Thymus (tissue), 14 donors: ENCODE measurements at places on chromosomes 5 and 9. TPM values are rescaled to one million over a fixed set of nuclear protein-coding genes. Genes with fewer than 3 reads are reported as not detected.

- no peaks in the 10 kb centered on the region for H3K4me1 ChIP-seq
- H3K27me3 ChIP-seq, result no peaks in the 10 kb centered on the region
- no peak overlapping the region for H3K4me3 ChIP-seq
- DNase-seq, result no peak
Observed at GRCh38 chr5:123209502-123210027, 120.5 kb downstream of the PRDM6 start.

GRCh38 chr5:139664086-139664693 lies 16.0 kb downstream of the CXXC5 start:
- peak overlapping the region; percentile 56 for H3K27ac ChIP-seq
- H3K4me3 ChIP-seq, result no peak overlapping the region
- no peaks in the 10 kb centered on the region for H3K27me3 ChIP-seq
- peaks cover 99% of the 10 kb centered on the region for H3K4me1 ChIP-seq
- peaks cover 35% of the 10 kb centered on the region for H3K36me3 ChIP-seq

DNA sequence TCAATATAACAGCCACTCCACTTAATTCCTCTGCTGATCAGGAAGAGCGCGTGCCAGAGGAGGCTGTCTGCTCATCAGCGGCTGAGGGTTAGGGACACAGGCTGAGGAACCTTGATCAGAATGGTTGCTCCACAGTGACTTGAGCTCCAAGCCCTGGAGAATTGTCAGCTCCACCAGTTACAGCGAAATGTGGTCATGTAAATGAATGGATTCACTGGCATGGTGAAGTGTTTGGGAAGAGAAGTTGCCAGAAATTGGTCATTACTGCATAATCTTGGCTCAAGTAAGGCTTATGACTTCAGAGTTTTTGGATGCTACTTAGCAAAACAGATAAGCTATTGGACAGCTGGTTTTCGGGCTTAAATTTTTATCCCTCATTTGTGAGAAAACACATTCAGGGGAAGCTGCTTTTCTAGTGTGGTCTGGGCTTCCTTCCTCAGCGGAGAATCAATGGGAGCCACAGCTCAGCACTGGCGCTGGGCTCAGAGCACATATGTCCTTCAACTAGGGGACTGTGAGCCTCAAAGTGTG lies 65.0 kb downstream of the PRRT1B start:
- no peak overlapping the region for H3K4me3 ChIP-seq
- H3K27ac ChIP-seq, result no peak overlapping the region
- H3K27me3 ChIP-seq, result no peaks in the 10 kb centered on the region
- no peaks in the 10 kb centered on the region for H3K4me1 ChIP-seq

DNA sequence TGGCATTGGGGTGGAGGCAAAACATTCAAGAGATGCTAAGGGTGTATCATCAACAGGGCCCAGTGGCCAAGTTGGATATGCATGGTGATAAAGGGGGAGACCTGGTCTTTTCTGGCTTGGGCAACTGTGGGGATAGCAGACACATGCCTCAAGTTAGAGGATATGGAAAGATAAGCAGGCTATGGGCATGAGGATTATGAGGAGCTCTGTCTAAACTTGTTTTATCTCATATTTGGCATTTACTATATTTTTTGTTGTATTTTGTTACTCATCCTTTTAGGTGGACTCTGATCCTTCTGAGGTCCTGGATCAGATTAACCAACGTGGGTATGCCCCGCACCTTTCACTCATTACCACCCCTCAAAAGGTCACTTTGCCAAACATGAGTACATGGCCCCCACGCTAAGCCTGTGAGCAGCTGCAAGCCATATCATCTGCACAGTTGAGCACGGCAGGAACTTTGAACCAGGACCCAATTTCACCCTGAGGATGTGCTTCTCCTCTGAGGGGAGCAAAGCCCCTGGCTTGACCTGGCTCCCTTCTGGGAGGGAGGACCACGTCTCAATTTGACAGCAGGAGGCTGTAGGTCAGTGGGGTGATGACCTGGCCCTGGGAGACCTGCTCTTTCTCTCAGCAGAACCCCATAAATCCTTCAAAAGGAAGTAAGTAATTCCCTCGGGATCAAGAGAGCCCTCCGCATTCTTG lies 71.1 kb upstream of the CD180 start:
- no peaks in the 10 kb centered on the region for H3K27me3 ChIP-seq
- H3K27ac ChIP-seq, result peak overlapping the region; percentile 90
- DNase-seq, result no peak
- H3K4me1 ChIP-seq, result peaks cover 10% of the 10 kb centered on the region

DNA sequence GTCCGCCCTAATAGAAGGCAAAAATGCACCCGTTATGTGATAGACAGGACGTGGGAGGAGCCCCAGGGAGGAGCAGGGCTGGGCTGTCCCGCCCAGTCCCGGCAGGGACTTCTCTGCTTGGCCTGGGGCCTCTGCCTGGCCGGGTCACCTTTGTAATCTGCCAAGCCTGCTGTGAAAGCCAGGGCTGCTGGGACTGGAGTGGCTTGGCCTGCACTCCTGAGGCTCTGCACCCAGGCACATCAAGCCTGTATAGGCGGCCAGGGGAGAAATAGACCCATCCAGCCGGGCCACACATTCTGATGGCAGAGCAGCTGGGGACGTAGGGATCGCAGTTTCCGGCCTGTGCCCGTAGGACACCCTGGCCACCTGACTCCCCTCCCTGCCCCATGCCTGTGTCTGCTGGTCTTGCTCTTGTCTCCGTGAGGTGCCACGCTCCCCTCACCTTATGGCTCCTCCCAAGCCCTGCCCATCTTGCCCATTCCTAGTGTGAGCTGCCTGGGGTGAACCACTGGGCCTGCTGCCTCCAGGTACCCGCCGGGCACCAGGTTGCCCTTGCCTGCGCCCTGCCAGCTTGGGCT lies 28.1 kb downstream of the DYNC2I2 start:
- DNase-seq, result no peak
- no peaks in the 10 kb centered on the region for H3K27me3 ChIP-seq
- H3K27ac ChIP-seq, result no peak overlapping the region
- H3K36me3 ChIP-seq, result peaks cover 94% of the 10 kb centered on the region

- no peak overlapping the region for H3K4me3 ChIP-seq
- H3K4me1 ChIP-seq, result no peaks in the 10 kb centered on the region
- H3K36me3 ChIP-seq, result no peaks in the 10 kb centered on the region
- DNase-seq, result no peak
- H3K27ac ChIP-seq, result no peak overlapping the region
- H3K27me3 ChIP-seq, result no peaks in the 10 kb centered on the region
Observed at GRCh38 chr9:127159949-127160610, 37.6 kb upstream of the ANGPTL2 start.

- DNase-seq, result no peak
- no peak overlapping the region for H3K27ac ChIP-seq
Observed at GRCh38 chr5:159759791-159760290, 156.4 kb upstream of the ADRA1B start.

- H3K4me3 ChIP-seq, result no peak overlapping the region
- peaks cover 45% of the 10 kb centered on the region for H3K4me1 ChIP-seq
- no peak overlapping the region for H3K27ac ChIP-seq
- no peaks in the 10 kb centered on the region for H3K27me3 ChIP-seq
- peaks cover 3% of the 10 kb centered on the region for H3K36me3 ChIP-seq
Observed at GRCh38 chr5:132389585-132390286, 20.2 kb downstream of the SLC22A5 start.

GRCh38 chr5:89407054-89407453 lies 524.1 kb upstream of the MEF2C start:
- DNase-seq, result no peak
- no peak overlapping the region for H3K4me3 ChIP-seq
- no peaks in the 10 kb centered on the region for H3K27me3 ChIP-seq
- no peaks in the 10 kb centered on the region for H3K4me1 ChIP-seq
- no peaks in the 10 kb centered on the region for H3K36me3 ChIP-seq

DNA sequence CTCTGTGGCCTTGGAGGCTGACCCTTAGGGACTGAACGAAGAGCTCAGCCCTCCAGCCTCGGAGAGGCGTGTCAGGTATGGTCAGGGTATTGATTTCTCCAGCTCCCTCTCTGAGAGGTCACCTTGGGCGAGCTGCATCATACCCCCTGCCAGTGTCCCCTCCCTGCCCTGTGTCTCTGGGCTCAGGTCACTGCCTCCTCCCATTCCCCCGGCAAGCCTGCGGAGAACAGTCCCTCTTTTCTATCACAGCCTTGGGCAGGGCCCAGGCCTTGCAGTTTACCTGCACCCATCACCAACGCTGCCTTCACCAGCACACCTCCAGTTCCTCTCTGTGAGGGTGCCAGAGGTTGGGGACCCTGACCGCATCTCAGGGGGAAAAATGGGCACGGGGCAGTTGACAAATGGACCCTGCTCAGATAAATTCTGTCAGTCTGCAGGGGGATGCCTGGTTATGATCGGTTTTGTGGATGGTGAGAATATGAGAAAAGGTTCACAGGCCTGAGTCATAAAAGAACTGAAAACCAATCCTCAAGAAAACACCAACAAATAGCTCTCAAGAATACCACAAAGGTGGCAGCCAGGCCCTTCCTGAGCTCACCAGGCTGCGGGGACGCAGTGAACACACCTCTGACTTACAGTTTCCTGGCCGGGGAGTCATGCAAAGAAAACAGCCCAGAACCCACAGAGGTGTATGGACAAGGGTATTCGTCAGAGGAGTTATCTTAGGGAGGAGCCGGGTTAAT lies 24.7 kb upstream of the RXRA start:
- no peaks in the 10 kb centered on the region for H3K4me1 ChIP-seq
- H3K27ac ChIP-seq, result no peak overlapping the region
- no peak overlapping the region for H3K4me3 ChIP-seq
- H3K27me3 ChIP-seq, result no peaks in the 10 kb centered on the region

DNA sequence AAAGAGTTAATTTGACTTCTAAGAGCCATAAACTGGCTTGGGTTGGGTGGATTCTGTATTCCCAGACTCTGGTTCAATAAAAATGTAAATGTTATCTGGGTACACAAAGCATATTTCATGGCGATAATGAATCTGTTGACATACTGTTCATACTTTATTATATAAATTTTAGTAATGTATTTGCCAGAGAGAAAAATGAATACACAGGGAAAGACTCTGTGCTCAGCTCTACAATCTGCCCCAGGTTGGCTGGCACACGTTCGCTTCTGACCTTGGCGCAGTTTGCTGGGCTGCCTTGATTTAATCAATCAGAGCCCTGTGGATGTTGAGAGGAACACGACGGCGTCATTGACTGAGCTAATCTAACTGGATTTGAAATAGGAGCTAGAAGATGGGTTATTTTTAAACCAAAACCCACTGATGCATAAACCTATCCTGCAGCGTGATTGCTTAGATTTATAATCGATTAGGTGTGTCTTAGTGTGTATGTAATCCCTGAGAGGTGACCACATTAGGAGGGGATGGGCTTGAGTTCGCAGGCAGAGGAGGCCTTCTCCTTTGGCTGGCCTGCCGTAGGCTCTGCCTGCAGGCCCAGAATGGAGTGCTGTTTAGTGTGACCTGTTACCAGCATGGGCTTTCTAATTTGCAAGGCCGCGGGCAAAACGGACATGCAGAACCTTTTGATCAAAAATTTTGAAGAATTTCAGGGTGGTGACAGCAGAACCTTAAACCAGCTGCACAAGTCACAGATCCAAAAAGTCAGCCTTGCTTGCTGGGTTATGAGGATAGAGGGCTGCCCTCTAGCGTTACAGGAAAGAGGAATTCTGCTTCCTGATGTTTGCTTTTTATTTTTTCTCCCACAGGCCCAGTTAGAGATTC lies 3.9 kb upstream of the ADCY2 start:
- H3K4me1 ChIP-seq, result no peaks in the 10 kb centered on the region
- no peak overlapping the region for H3K27ac ChIP-seq
- H3K36me3 ChIP-seq, result no peaks in the 10 kb centered on the region
- no peak for DNase-seq
- peaks cover 36% of the 10 kb centered on the region for H3K27me3 ChIP-seq

- H3K27me3 ChIP-seq, result no peaks in the 10 kb centered on the region
- no peak overlapping the region for H3K4me3 ChIP-seq
Observed at GRCh38 chr5:127615916-127616315, 33.0 kb upstream of the CTXN3 start.

GRCh38 chr9:104177676-104178075 lies 83.6 kb downstream of the SMC2 start:
- no peak overlapping the region for H3K27ac ChIP-seq
- no peaks in the 10 kb centered on the region for H3K4me1 ChIP-seq
- no peaks in the 10 kb centered on the region for H3K36me3 ChIP-seq
- no peak overlapping the region for H3K4me3 ChIP-seq
- no peak for DNase-seq
- no peaks in the 10 kb centered on the region for H3K27me3 ChIP-seq

DNA sequence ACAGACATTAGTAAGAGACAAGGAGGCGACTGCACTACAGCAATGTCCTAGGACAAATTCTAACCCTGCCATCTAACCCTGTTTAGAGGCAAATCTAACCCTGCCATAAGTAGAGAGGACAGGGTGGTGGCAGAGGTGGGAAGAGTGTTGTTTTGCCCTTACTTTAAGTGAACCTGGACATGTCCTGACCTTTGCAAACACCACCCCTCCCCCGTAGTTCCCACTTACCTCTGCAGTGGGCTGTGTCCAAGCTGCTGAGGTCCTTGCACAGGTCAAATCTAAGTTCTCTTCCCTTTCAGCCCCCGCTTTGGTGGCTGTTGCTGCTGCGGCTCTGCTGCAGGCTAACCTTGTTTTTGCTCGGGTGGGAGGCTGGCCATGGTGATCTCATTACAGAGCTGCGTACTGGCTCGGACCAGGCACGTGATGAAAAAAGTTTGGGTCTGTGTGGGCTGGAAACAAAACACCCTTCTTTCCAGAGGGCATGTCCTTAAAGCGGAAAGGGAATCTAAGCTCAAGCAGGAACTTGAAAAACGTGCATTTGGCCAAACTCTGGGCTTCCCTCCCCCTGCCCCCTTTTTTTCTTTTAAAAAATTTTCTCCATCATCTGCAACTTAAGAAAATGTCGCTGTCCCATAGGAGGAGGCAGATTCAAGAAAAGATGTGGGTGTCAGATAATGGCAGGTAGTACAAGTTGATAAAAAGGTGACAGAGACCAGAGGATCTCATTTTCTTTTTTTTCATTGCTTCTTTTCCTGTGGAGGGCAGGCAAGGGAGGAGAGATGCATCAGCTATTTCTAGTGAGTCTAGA lies at the start of gene FAXDC2:
TSS of gene FAXDC2 (minus strand) at position 349 of the 808 bp plus-strand sequence. CDS start 12,425 bp downstream, outside the sequence.
- no peak for DNase-seq
- H3K27me3 ChIP-seq, result no peaks in the 10 kb centered on the region
- peak within 1 kb of the TSS; percentile 45 for H3K27ac ChIP-seq
- H3K36me3 ChIP-seq, result no peaks in the 10 kb centered on the region
- no peaks in the 10 kb centered on the region for H3K4me1 ChIP-seq

GRCh38 chr9:14314929-14315874 lies 1.3 kb upstream of the NFIB start:
- peak overlapping the region; percentile 70 for H3K27ac ChIP-seq
- DNase-seq, result no peak
- peaks cover 67% of the 10 kb centered on the region for H3K27me3 ChIP-seq
- H3K4me1 ChIP-seq, result peaks cover 5% of the 10 kb centered on the region
- no peaks in the 10 kb centered on the region for H3K36me3 ChIP-seq
- H3K4me3 ChIP-seq, result peak overlapping the region; percentile 35

DNA sequence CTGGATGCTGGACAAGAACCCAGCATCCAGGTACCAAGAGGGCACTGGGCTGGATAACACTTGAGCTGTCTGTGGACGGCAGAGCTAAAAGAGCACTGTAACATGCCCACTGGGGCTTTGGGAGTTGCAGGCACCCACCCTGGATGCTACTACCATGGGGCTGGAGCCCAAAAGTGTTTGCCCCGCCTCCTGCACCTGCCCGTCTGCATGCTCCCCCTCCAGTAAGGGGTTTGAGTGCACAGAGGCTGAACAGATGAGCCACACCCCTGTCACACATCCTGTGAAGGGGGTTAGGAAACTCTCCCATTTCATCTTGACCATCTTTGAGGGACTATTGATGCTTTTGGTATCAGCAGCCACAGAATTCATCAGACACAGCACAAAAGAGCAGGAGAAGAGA lies 69.0 kb downstream of the LIX1 start:
- no peak for DNase-seq
- H3K27ac ChIP-seq, result no peak overlapping the region
- no peaks in the 10 kb centered on the region for H3K27me3 ChIP-seq
- no peak overlapping the region for H3K4me3 ChIP-seq

The BSPRY gene
- total RNA-seq, result 2.3 TPM

The HMMR gene
- 54.9 TPM for total RNA-seq

The SMIM33 gene
- total RNA-seq, result 0.28 TPM

The GOLGA2 gene
- 18.3 TPM for total RNA-seq

The F2RL1 gene
- total RNA-seq, result 0.66 TPM

The TRIM36 gene
- total RNA-seq, result 1.8 TPM

The FCN2 gene
- 0.52 TPM for total RNA-seq
